ENCODE measurements at places on chromosomes 5 and 9. TPM values are rescaled to one million over a fixed set of nuclear protein-coding genes. Genes with fewer than 3 reads are reported as not detected.

- peaks cover 10% of the 10 kb centered on the region for H3K4me1 ChIP-seq
- H3K4me3 ChIP-seq, result no peak overlapping the region
- H3K36me3 ChIP-seq, result no peaks in the 10 kb centered on the region
- no peak for DNase-seq
Measured at GRCh38 chr5:119410448-119411159, 41.7 kb upstream of the HSD17B4 start.

DNA sequence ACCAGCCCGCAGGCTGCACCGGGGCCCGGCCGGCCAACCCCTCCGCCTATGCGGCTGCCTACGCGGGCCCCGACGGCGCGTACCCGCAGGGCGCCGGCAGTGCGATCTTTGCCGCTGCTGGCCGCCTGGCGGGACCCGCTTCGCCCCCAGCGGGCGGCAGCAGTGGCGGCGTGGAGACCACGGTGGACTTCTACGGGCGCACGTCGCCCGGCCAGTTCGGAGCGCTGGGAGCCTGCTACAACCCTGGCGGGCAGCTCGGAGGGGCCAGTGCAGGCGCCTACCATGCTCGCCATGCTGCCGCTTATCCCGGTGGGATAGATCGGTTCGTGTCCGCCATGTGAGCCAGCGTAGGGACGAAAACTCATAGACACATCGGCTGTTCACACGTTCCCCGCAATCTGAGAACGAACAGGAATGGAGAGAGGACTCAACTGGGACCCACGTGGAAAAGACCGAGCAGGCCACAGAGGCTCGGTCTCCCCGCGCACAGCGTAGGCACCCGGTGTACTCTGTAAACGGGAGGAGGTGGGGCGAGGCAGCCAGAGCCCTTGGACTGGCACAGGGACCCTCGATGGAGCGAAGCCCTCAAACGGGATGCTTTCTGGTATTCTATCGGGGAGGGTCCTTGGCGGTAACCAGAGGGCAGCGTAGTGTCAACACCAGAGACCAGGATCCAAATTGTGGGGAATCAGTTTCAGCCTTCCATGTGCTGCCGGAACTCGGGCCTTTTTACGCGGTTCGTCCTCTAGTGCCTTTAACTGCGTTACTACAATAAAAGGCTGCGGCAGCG lies 1.9 kb downstream of the FOXE1 start:
- H3K36me3 ChIP-seq, result 0 out of 2 replicates have a peak, but pooled peaks cover 3% of the 10 kb centered on the region
- H3K4me1 ChIP-seq, result peaks cover 19% of the 10 kb centered on the region
- H3K4me3 ChIP-seq, result peak overlapping the region; percentile 71
- no peak for DNase-seq
- no peaks in the 10 kb centered on the region for H3K27me3 ChIP-seq

DNA sequence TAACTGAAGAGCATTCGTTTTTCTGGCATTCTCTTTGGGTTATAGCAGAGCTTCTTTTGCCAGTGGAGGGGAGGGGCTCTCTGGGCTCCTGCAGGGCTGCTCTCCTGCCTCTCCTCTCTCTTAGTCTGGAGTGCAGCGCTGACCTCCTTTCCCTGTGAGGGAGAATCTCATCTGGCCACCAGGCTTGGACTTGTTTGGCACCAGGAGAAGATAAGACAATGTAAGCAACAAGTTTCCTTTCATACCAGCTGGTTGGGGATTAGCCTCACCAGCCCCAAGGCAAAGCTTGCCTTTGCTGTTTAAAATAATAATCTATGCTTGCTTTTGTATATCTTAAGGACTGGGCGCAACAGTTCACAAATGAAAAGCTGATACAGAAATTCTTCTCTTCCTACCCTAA lies 196.4 kb downstream of the TLE4 start:
- H3K4me1 ChIP-seq, result peaks cover 33% of the 10 kb centered on the region
- no peak overlapping the region for H3K27ac ChIP-seq
- no peak overlapping the region for H3K4me3 ChIP-seq
- no peaks in the 10 kb centered on the region for H3K27me3 ChIP-seq
- H3K36me3 ChIP-seq, result no peaks in the 10 kb centered on the region
- peak; percentile 62 for DNase-seq

- DNase-seq, result no peak
- no peaks in the 10 kb centered on the region for H3K4me1 ChIP-seq
- H3K4me3 ChIP-seq, result no peak overlapping the region
- no peak overlapping the region for H3K27ac ChIP-seq
- no peaks in the 10 kb centered on the region for H3K36me3 ChIP-seq
Measured at GRCh38 chr5:153206361-153206760, 284.1 kb upstream of the GRIA1 start.

DNA sequence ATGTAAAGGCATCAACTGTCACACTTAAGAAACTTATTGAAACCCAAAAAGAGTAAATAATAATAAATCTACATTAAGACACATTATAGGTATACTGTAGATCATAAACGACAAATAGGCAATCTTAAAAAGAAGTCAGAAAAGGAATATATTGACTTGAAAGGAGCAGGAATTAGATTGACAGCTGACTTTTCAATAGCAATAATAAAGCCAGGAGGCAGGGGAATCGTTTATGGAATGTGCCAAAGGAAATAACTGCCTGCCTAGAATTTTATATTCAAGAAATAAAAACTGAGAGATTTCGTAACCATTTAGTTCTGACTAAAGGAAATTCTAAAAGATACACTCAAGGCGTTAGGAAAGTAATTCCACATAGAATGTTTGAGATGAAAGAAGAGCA lies 21.7 kb upstream of the ACSL6 start:
- no peak overlapping the region for H3K27ac ChIP-seq
- no peaks in the 10 kb centered on the region for H3K36me3 ChIP-seq
- H3K4me1 ChIP-seq, result no peaks in the 10 kb centered on the region
- H3K4me3 ChIP-seq, result no peak overlapping the region

GRCh38 chr9:135139366-135139959 lies 52.0 kb downstream of the OLFM1 start:
- H3K4me3 ChIP-seq, result no peak overlapping the region
- H3K36me3 ChIP-seq, result no peaks in the 10 kb centered on the region
- DNase-seq, result no peak
- no peaks in the 10 kb centered on the region for H3K27me3 ChIP-seq
- H3K4me1 ChIP-seq, result peaks cover 30% of the 10 kb centered on the region
- H3K27ac ChIP-seq, result no peak overlapping the region

- no peaks in the 10 kb centered on the region for H3K36me3 ChIP-seq
- no peaks in the 10 kb centered on the region for H3K27me3 ChIP-seq
- no peak overlapping the region for H3K4me3 ChIP-seq
- DNase-seq, result peak; percentile 35
- no peak overlapping the region for H3K27ac ChIP-seq
- no peaks in the 10 kb centered on the region for H3K4me1 ChIP-seq
Measured at GRCh38 chr5:3024976-3025375, 273.5 kb upstream of the IRX2 start.

DNA sequence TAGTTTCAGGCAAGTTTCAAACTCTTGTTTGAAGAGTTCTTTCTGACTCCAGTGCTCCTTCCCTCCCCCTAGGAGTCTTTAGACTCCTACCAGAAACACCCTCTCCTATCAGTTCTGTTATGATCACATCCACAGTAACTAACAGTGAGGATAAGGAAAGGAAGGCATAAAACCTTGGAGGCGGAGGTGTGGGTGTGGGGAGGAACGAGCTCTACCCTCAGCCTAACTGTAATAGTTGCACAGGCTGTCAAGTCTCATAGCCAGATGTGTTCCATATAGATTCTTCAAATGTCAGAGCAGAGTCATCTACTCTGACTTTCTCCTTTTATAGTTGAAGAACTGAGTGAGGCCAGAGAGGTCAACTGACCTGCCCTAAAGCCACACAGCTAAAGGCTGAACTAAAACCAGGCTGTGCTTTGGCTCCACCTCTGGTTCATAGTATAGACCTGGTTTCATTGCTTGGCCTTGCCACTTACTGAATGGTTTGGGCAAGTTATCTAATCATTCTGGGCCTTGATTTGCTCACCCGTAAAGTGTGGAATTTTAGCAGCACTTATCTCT lies 34.4 kb upstream of the PIK3R1 start:
- no peaks in the 10 kb centered on the region for H3K36me3 ChIP-seq
- H3K4me3 ChIP-seq, result no peak overlapping the region
- H3K27ac ChIP-seq, result no peak overlapping the region
- H3K27me3 ChIP-seq, result no peaks in the 10 kb centered on the region

The CHSY3 gene
- 0.24 TPM for total RNA-seq

The PCDHB11 gene
- total RNA-seq, result 0.34 TPM

DNA sequence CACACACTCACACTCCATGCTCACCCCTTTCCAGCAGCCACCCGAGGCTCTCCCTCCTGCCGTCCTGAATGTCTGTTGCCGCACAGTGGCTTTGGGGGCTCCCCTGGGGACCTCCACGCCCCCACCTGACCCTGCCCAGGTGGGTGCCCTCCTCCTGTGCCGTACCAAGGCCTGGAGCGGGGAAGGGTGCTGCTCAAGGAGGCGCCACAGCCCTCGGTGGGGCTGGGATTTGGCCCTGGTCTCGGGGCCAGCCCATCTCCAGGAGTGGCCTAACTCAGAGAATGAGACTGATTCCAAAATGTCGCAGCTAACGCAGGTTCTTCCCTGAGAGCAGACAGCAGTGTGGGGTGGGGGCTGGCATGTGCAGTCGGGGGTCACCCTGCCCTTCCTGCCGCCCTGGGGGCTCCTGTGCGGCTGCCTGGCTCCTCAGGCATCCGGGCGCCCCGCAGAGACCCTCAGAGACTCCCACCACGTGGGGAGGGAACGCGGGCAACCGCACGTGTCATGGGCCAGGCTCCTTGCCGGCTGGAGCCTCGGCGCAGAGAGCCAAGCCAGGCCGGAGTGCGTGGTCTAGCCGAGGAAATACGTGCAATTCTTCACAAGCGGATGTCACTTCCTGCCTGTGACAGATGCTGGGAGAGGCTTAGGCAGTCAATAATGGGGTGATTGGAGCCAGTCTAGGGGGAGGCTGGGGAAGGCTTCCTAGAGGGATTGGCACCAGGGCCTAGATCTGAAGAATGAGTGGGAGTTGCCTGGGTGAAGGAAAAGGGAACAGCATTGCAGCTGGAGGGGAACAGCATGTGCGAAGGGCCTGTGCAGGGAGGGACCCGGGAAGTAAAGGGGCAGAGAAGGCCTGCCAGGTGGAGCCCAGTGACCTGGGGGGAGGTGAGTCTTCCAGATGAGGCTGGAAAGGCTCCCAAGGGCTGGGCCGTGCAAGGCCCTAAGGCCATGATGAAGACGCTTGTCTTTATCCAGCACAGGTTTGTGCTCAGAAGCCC lies 44.1 kb downstream of the C9orf50 start:
- no peaks in the 10 kb centered on the region for H3K36me3 ChIP-seq
- peaks cover 18% of the 10 kb centered on the region for H3K4me1 ChIP-seq
- no peaks in the 10 kb centered on the region for H3K27me3 ChIP-seq
- H3K4me3 ChIP-seq, result no peak overlapping the region
- H3K27ac ChIP-seq, result peak overlapping the region; percentile 57

DNA sequence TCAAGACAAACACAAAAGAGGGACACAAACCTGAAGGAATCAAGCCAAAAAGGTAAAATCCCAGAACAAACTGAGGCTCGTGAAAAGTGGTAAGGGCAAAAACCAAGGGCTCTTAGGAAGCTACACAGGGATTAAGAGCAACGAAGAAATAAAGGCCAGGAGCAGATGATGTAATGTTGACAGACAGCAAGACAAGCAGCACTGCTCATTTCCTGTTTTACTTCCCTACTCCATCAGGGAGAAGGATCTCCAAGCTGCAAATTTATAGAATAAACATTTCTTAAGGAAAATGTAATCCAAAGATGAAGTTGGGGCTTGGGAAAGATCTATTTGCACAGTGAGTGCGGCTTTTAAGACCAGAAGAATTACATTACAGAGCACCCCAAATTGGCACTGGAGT lies 182.3 kb upstream of the MAP1B start:
- no peaks in the 10 kb centered on the region for H3K36me3 ChIP-seq
- peak; percentile 61 for DNase-seq
- peak overlapping the region; percentile 63 for H3K27ac ChIP-seq
- H3K27me3 ChIP-seq, result no peaks in the 10 kb centered on the region

DNA sequence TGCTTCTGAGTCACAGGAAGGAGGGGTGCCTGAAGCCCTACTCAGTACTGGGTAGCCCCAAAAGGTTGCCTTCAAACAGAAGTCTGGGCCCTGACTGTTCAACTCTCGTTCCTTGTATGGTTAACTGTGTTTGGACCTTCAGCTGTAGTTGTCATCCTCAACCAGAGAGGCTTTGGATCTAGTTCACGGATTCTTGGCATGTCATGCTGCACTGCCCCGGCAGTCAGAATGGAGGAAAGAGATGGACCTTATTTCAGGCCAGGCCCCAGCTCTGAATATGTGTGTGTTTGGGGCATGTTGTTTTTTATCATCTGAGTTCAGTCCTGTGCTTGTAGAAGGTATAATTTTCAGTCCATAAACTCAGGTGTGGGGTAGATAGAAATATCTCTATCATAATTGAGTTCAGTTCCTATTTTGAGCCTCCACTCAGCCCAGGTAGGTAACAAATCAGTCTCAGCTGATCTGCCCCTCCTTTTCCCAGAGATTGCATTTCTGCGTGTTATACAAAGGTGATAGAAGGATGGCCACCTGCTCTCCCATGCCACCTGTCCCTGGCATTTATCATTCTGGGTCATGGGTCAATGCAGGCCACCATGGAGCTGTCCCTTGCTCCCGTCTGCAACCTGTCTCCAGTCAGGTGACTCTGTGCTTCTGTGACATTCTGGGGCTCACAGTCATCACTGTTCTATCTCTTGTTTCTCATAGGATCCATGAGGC lies 127.5 kb upstream of the CPEB4 start:
- H3K27me3 ChIP-seq, result no peaks in the 10 kb centered on the region
- H3K4me1 ChIP-seq, result peaks cover 15% of the 10 kb centered on the region
- H3K36me3 ChIP-seq, result no peaks in the 10 kb centered on the region
- DNase-seq, result no peak
- no peak overlapping the region for H3K27ac ChIP-seq
- H3K4me3 ChIP-seq, result no peak overlapping the region

- peaks cover 56% of the 10 kb centered on the region for H3K36me3 ChIP-seq
- no peak overlapping the region for H3K4me3 ChIP-seq
- H3K27ac ChIP-seq, result no peak overlapping the region
- DNase-seq, result no peak
Measured at GRCh38 chr5:113518884-113519283, 5.4 kb downstream of the YTHDC2 start.

DNA sequence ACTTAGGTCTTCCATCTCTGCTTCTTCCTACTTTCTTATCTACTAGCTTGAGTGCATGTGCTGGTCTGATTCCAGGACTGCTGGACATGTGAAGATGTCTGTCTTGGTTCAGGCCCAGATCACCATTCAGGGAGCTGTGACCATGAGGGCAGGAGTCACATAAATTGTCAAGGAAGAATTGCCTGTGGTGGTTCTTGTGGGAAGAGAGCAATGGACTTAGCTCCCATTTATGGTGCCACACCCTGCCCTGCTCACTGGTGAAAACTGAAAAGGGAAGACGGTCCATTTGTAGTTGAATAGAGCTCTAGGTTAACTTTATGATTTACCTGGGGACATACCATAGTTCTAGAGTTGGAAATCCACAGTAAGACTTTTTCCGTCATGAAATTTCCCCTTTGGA lies 244.3 kb upstream of the ZNF608 start:
- no peak overlapping the region for H3K27ac ChIP-seq
- H3K36me3 ChIP-seq, result no peaks in the 10 kb centered on the region
- H3K4me3 ChIP-seq, result no peak overlapping the region
- DNase-seq, result no peak
- no peaks in the 10 kb centered on the region for H3K27me3 ChIP-seq

The TLE4 gene
- total RNA-seq, result 54.6 TPM
